ENCODE measurements at places on chromosomes 6 and 20. TPM values are rescaled to one million over a fixed set of nuclear protein-coding genes. Genes with fewer than 3 reads are reported as not detected.
A peak's percentile ranks its signal among the peaks of the same experiment; 100 is the strongest.

- peak; percentile 69 for DNase-seq
Measured at GRCh38 chr20:31967830-31968249, at the start of gene XKR7. Gene XKR7, plus strand, starts transcription at chr20:31968151. Its CDS starts 25 bp downstream, at chr20:31968176.

- no peak for DNase-seq
Measured at GRCh38 chr6:31170987-31171671, 647 bp upstream of the POU5F1 start.

DNA sequence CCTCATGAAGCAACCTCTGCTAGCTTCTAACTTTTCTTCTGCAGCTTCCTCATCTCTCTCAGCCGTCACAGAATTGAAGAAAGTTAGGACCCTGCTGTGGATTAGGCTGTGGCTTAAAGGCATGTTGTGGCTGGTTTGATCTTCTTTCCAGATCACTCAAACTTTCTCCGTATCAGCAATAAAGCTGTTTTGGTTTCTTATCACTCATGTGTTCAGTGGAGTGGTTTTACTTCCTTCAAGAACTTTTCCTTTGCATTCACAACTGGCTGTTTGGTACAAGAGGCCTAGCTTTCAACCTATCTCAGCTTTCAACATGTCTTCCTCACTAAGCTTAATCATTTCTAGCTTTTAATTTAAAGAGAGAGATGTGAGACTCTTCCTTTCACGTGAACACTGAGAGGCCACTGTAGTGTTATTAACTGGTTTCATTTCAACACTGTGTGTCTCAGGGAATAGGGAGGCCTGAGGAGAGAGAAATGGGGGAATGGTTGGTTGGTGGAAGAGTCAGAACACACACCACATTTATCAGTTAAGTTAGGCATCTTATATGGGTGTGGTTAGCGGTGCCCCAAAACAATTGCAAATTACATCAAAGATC, 17.2 kb downstream of the ZSCAN23 start:
- no peak for DNase-seq

GRCh38 chr20:63771046-63771707, 31.6 kb downstream of the SLC2A4RG start:
- no peak for DNase-seq

- DNase-seq, result no peak
Measured at GRCh38 chr6:100456908-100457235, 7.8 kb downstream of the SIM1 start.

- no peak for DNase-seq
Measured at GRCh38 chr20:46270977-46271744, 37.1 kb downstream of the CDH22 start.

DNA sequence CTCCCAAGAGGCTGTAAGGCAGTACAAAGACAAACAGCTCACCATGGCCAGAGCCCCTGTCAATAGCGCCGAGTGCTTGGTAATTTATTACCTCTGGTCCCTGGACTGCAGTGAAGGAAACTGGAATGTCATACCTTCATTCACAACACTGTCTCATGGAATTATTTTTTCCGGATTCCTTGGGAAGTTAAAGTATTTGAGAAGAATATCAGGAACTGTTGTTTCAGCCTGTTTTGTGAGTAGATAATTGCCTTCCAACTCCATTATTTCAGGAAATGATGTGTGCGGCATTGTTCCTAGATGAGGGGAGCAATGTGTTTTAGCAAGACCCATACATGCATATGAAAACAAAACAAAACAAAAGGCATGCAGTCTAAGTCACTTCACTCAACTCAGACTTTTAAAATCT, 64.0 kb downstream of the BLOC1S5 start:
- no peak for DNase-seq

GRCh38 chr6:18306977-18307376, 42.6 kb upstream of the DEK start:
- DNase-seq, result peak; percentile 41

- DNase-seq, result no peak
Measured at GRCh38 chr6:54860739-54861138, 14.2 kb downstream of the FAM83B start.

DNA sequence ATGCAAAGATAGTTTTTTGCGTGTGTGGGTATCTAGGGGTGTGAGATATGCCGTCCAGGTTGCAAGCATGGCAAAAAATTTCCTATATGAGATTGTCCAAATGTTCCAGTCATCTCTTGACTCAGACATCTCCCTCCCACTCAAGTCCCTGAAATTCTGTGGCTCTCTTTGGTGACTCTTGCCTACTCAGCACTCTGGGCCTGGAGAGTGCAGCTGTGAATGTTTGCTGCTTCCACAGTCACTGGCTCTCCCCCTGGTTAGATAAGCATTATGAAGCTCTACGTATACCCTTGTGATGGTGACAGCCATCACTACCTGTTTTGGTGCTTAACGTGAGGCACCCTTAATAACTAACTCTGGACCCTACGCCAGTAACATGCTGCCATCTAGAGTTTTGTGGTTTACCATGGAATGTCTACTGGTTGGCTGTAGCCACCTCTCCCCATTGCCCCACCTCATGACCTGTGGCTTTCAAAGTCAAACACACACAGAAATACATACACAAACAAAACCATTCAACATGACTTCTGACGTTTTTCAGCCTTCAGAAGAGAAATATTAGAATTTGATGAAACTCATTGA, 621.9 kb upstream of the CITED2 start:
- DNase-seq, result peak; percentile 57

- DNase-seq, result peak; percentile 97
Measured at GRCh38 chr20:19786311-19786710, 28.3 kb downstream of the RIN2 start.

GRCh38 chr6:149935246-149935645, 6.6 kb upstream of the ULBP2 start:
- DNase-seq, result no peak

DNA sequence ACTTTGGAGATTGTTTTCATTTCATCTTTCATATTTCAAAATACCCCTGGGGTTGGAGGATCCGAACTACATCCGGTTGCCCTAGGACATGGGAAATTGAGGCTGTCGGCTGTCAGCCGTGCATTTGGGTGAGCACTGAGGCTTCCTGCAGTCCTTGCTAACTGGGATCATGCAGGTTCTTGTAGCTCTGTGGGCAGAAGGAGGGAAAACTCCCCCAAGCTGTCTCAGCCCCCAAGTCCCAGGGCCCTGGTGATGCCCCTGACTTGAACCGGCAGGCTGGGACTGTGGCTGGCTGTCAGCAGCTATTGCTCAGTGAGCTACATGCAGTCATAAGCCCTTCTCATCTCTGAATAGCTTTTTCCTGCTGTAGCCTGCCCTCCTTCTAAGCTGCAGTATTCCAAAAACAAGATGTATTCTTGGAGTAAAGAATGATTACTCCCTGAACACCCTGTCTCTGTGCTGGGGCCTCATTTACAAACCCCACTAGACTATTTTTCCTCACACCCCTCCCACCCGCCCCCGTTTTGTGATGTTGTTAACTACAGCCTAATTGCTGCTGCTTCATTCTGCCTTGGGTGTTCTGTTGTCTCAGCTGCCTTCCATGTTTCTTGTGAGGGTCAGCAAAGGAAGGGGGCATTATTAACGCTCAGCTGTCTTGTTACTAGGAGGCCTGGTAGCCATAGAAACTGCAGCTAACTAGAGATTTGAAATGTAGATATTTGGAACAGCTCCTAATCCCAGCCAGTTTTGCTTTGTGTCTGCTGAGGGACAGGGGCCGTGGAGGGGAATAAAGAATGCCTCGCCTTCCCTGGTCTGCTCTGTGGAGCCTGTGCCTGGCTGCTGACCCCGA, 18.1 kb downstream of the MTRES1 start:
- no peak for DNase-seq

- DNase-seq, result no peak
Measured at GRCh38 chr6:130152908-130153510, 69.7 kb downstream of the SAMD3 start.

DNA sequence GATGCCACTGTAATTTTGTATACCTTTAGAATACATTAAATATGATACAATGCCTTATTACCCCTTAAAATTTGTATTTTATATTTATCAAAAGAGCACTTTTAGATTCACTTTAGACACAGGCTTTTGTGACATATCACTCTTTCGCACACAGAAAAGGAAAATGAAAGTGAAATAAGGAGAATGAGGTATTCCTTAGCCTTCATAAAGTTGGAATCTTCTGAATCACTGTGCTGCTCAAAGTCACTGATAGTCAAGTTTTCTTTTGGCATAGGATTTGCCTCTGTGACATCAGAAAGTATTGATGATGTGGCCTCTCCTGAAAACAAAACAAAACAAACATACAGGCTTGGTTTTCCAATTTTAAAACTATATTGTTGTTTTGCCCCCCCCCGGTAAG, 1097.1 kb downstream of the KIF16B start:
- DNase-seq, result no peak

DNA sequence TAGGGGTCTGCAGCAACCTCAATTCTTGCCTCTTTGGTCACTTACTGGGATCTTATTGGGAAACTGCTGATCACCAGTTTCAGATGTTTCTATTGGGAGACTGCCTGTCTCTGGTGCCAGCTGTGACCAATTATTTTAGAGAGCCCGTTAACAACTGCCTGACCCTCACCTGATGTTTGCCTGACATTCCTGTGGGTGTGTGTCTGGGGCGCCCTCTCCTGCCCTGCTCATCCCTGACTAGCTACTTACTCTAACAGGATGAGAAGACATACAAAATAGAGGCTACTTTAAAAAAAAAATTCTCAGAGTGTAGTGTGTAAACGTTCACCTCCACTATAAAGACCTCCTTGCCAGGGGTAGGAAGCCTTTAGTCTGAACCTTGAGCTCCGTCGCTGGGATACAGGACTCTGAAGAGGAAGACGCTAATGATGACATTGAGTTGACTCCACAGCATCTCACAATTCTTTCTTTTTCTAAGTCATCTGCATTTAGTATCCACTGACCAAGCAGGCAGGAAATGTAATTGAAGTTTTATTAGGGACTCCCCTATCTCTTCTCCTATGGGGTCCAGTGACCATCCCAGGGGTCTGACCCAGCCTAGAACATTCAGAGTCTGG, 54.6 kb upstream of the DDR1 start:
- no peak for DNase-seq

DNA sequence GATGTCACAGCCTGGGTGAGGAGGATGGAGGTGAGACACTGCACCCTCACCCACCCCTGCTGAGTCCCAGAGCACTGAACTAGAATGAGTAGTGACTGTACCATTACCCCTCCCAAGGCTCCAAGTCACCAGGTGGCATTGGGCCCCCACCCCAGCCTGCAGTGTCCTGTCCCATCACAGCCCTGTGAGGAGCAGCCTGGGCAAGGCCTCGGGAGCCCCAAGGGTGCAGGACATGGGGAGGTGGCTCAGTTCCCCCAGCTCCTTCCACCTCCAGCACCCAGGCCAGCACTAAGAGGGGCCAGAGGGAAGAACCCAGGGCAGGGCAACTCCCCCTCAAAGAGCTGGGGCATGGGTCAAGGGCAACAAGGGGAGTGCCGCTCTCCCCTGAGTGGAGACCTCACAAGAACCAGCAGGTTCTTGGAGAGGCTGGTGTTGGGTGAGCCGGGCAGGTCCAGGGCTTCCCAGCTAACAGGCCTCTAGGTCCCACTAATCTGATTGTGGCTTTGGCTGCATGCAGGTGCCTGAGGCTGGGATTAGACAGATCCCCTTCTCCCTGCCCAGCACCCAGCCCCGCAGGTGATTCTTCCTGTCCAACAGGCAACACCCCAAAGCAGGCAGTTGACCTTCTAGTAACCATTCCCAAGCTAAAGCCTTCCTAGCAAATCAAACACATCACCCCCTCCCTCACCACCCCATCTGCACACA, 2.6 kb downstream of the CST4 start:
- DNase-seq, result no peak

GRCh38 chr20:49230021-49230420, 10.8 kb downstream of the DDX27 start:
- no peak for DNase-seq

GRCh38 chr20:16537025-16537665, 36.1 kb downstream of the KIF16B start:
- DNase-seq, result no peak

GRCh38 chr6:97262676-97263075, 20.3 kb downstream of the MMS22L start:
- DNase-seq, result no peak

DNA sequence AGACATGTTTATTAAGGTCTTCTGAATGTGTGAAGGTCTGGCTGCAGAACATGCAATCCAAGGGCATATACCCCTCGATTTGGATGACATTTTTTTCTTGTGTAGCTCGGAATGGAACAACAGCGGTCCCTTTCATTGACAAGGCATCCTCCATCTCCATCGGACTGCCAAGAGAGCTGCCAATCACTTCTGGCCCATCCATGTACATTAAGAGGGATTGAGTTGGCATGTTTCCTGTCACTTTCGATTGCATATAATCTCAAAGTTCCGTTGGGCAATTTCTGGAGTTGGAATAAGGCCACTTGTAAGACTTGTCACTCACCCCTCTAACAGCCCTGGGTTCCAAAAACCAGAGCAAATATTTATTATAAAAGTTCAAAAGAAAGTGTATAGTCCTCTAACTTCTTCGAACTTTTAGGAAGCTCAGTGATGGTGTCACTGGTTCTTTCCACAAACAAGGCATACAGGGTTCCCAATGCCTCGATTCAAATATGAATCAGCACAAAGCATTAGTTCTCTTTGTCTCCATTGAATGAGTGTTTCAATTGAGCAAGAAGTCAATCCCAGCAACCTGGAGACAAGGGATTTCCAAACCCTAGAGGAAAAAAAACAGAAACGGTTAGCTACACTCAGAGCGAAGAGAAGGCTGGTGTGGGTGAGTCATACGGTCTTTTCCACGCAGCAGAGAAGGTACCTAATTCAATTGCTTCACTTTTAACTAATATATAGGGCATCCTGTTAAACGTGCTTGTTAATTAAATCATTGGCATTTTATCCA, 10.9 kb downstream of the ZNF217 start:
- DNase-seq, result peak; percentile 81

DNA sequence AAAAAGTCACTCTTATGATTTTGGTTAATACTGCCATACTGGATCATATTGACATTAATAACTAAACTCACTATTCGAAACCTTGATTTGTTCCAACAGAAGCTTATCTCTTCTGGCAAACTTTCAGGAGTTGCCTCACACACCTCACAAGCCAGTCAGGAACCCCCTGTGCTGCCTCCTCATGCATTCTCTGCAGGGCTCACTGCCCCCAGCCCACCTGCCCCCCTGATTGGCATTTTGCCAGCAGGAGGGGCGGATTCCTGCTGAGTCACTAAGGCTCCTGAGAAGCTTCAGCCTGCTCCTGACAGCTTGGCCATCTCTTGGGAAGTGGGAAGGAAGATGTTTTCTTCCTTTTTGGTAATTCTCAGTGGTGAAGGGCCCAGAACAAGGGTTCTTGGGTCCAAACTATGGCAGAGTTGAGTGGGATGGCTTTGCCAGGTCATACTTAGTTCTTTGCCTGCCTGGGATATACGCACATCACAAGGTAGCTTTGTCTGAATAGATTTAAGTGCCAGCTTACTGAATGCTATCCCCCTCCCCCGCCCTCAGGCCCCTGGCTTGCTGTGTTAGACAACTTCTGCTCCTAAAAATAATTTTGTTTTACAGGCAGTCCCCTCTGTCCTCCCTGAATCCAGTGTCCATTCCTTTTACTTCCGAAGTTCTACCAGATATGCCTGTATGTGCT, 31.4 kb downstream of the SLC35F1 start:
- DNase-seq, result peak; percentile 20

SLC13A3 gene
- total RNA-seq, result 0.26 TPM

CST5 gene
- total RNA-seq, result not detected

TSBP1 gene
- not detected for total RNA-seq

SYNDIG1 gene
- 0.44 TPM for total RNA-seq

CEP250 gene
- total RNA-seq, result 23.2 TPM

SMOC2 gene
- 0.68 TPM for total RNA-seq

NOX3 gene
- total RNA-seq, result not detected

ZNF391 gene
- 4.0 TPM for total RNA-seq

SPINT4 gene
- total RNA-seq, result not detected

PSMB8 gene
- total RNA-seq, result 267 TPM

MYT1 gene
- total RNA-seq, result not detected

All from Caki2 (cell line).